Activated naive CD8-positive, alpha-beta T cell treated with anti-CD3 and anti-CD28 coated beads, Interleukin-2, amount 50 U/mL, for 16 hours (primary cell): ENCODE measurements at places on chromosomes 13 and 19.
A peak's percentile ranks its signal among the peaks of the same experiment; 100 is the strongest.

DNA sequence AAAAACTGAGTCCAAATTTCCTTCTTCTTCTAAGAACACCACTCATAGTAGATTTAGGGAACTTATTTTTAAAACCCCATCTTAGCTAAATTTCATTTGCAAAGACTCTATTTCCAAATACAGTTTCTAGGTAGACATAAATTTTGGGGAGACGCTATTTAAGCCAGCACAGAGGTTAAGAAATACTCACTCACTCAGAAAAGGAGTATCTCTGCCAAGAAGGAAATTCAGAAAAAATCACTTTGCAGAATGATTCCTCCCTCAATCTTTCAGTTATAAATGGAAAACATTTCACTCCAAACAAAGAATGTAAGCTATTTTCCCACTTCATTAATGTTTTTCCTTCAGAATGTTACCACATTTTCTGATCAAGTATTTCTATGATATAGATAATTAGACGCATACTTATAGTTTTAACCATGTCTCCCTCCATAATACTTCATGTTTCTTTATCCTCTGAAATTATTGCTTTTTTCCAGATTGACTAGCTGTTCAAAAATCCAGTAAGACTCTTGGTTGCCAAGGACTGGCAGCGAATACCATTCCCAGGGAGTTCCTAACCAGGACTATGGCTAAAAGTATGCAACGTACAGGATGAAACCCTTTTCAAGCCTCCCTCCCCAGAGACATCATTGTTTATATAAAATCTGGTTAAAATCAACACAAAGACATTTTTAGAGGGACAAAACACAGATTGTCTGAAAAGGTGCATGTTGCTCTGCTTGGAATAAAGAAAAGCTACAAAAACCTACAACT lies 52.5 kb upstream of the RXFP2 start:
- DNase-seq: no peak

DNA sequence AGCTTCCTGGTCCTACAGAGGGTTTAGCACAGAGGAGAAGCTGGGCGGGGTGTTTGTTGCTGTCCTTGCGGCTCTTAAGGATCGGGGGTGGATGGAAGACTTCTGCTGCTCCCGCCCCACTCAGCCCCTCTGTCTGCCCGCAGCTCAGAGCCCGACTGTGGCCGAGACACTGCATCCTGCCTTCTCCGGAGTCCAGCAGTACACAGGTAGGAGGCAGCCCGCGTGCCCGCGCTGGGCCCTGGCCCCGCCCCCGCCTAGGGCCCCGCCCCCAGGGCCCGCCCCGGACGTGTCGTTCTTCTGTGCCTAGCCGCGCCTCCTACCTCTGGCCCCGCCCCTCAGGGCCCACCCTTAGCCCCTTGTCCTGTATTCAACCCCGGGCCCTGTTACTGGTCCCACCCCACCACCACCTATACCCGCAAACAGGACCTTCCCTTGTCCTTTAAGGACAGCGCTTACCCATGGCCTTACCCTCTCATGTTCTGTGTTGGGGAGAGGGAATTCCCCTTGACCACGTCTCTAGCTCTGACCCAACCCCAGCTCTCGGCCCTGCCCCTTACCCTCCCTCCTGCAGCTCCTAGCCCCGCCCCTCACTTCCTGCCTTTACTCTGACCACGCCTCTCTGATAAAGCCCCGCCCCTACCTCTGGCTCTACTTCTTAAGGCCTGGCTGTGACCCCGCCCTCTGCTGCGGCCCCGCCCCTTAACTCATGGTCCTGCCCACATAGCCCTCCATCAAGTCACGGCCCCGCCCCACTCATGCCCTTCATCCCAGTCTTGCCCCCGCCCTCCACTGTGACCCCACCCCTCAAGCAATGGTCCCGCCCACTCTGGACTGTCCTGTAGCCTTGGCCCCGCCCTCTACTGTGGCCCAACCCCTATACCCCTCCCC lies 60.5 kb downstream of the CELF5 start:
- DNase-seq: peak; percentile 52

GRCh38 chr13:23741879-23742510 lies 147.2 kb downstream of the MIPEP start:
- DNase-seq: no peak

DNA sequence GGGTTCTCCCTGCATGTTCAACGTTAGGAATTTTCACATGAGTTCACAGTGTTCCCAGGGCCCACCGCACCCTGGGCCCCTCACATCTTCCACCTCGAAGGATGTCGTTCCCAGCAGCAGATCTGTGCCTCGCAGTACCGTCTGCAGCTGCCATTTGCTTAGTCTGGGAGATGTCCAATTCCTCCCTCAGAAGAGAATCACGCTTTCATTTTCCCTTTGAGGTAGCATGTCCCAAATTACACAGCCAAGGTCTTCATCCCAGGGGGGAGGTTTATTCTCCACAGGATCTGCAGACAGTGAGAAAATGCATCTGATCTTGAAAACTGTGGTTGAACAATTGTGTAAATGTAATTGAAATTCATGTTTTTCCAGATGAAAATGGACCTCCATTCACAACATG lies 150.2 kb downstream of the DCT start:
- DNase-seq: no peak

DNA sequence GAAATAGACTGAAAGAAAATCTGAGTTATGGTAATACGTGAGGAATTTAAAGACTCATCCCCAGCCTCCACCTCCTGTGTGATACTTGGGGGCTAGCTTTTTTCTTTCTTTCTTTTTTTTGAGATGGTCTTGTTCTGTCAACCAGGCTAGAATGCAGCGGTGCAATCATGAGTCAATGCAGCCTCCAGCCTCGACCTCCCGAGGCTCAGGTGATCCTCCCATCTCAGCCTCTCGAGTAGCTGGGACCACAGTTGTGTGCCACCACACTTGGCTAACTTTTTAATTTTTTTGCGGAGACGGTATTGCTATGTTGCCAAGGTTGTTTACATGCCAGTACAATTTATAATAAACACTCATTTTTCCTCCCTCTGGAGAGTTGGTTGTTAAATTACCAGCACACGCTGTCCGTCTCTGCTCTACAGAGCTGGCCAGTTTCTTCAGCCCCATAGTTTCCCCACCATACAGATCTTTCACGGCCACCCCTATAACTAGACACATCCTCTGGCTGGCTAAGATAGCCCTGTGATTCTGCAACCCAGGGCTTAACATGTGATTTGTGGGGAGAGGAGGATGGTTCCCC lies 4.8 kb downstream of the TNFSF9 start:
- no peak for DNase-seq

- DNase-seq: no peak
Observed at GRCh38 chr19:583198-583967, 6.3 kb upstream of the HCN2 start.

DNA sequence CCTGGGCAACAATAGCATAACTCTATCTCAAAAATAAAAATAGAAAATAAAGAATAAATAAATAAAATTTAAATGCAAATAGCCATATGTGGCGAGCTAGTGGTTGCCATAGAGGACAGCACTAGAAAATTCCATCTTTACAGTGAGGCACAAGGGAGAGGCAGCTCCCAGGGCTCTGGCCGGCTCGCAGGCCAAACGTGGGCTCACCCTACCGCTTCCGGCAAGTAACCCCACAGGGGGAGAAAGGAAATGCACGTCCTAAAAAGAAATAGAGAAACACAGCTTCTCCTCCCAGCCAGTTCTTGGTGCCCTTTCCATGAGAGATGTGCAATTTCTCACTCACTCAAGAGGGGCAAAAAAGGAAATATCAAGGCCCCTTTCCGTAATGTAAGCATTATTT lies 12.4 kb upstream of the GRWD1 start:
- DNase-seq: no peak

DNA sequence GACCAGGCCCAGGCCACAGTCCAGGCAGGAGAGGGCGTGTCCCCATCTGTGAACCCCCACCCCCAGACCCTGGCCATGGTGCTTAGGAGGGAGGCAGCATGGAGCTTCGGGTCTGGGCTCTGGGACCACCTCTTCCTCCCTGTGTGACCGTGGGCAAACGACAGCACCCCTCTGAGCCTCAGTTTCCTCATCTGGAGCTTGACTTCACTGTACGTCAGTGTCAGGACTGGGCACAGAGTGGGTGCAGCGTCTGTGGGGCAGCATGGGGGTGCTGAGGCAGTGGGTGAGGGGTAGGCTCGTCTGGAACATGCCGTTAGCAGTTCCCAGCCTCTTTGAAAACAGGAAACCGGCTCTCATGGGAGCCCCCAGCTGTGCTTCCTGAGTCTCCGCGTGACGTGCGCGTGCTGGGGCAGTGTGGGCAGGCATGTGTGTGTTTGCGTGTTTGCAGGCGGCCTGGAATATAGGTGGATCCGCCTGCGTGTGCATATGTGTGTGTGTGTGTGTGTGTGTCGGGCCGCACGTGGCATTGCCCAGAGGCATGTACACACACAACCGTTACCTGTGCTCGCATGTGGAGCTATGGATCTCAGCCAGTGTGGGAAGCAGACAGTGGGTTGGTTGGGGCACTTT lies 15.8 kb downstream of the ARRDC2 start:
- DNase-seq: no peak

DNA sequence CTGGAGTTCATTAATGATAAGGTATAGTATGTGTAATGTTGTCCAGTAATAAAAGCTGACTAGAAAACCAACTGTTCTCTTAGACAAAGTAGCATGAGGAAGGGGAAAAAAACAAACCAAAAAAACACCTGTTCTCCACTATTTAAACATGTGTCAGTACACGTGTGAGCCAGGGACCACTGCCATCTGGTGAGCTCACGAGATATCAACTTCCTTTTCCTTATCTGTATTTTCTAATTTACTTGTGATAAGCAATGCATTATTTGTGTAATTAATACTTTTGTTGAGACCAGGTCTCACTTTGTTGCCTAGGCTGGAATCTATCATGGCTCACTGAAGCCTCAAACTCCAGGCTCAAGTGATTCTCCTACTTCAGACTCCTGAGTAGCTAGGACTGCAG lies 4.3 kb upstream of the SIX5 start:
- DNase-seq: no peak

DNA sequence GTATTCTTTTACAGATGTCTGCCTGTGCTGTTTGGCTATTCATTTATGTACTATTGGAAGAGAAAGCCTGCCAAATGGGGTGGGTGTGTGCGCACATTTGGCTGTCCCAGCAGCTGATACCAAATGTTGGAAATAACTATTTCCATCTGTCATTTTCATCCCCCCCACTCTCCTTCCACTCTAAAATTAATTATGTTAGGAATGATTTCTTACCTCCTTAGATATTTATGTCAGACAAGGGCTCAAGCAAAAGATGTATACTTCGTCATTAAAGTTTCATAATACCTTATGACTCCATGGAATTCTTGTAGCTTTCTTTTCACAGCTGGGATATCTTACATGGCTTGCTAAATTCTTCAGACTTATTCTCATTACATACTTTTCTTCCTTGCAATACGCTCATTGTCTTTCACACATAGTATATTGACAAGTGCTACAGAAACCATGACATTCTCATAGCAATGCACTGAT lies 18.6 kb downstream of the ITM2B start:
- DNase-seq: no peak

DNA sequence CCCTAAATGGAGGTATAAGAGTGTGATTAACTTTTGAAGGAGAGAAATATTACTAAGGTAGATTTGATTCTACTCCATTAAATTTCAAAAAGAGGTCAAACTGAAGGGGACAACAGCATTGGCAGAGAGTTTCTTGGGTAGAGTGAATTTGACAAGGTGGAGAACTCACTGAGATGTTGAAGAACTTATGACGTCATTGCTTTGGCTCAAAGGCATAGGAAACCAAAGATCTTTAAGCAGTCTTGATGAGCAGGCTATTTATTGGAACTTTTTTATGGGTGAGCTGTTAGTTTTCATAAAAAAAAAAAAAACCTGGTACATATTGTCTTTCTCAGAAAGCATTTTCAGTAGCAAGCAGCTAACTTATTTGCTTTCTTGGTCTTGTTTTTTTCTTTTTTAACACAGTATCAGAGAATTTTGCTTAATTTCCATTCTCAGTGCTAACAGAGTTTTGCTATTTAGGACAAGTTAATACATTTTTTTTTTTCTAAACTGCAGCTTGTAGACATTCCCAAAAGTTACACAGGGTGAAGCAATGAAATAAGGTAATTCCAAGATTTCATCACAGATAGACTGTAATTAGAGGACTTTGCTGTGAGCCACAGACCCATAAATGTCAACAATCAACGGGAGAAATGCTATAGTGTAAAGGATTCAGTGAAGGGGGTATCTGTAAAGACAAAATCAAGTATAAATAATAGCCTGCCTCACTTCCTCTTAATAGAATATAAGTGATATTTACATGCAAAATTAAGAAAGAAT lies 412.2 kb upstream of the KLHL1 start:
- DNase-seq: no peak

- DNase-seq: no peak
Observed at GRCh38 chr13:114259974-114260373, 21.4 kb upstream of the UPF3A start.

GRCh38 chr13:29922896-29923295 lies 72.5 kb upstream of the UBL3 start:
- DNase-seq: no peak

- DNase-seq: no peak
Observed at GRCh38 chr13:105165449-105166125, 1369.9 kb downstream of the EFNB2 start.

DNA sequence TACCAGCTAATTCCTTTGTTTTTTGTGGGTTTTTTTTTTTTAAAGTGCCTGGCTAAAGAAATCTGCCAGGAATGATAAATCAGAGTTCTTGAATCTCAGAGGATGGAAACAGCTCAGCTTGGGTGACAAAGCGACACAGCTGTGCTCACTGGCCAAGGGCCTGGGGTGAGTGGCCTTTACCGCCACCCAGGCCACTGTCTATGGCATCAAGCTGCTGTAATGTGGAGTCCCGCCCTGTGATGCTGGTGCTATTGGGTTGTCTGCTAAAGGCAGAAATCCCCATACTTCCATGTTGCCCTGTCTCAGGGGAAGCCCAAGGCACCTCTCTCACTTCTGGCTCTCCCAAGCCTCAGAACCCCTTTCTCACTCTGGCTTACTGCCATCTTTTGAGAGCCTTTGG lies 82.6 kb upstream of the FARP1 start:
- DNase-seq: no peak

- no peak for DNase-seq
Observed at GRCh38 chr13:79895416-79895815, 414.5 kb downstream of the NDFIP2 start.

DNA sequence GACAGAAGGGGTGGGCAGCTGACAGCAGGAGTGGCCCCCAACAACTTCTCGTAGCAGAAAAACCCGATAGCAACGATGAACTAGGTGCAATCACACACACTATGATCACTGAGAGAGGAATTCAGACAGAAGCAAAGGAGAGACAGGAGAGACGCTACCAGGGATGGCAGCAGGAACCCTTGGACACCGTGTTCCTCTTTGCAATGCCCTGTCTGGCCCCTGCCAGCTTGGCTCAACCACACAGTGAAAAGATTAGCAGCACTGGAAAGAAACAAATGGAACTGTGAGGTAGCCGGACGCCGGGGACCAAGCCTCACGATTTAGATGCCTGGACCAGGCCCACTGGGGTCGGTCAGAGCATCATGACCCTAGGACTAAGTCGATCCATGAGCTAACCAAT lies 23.6 kb downstream of the DCAF15 start:
- DNase-seq: no peak

- no peak for DNase-seq
Observed at GRCh38 chr13:30313311-30313710, 6.0 kb upstream of the KATNAL1 start.

- no peak for DNase-seq
Observed at GRCh38 chr13:25231517-25231916, 55.8 kb downstream of the MTMR6 start.
